ENCODE measurements at places on chromosomes 4 and X. TPM values are rescaled to one million over a fixed set of nuclear protein-coding genes. Genes with fewer than 3 reads are reported as not detected.
A peak's percentile ranks its signal among the peaks of the same experiment; 100 is the strongest.

The IBSP gene
- not detected for total RNA-seq

DNA sequence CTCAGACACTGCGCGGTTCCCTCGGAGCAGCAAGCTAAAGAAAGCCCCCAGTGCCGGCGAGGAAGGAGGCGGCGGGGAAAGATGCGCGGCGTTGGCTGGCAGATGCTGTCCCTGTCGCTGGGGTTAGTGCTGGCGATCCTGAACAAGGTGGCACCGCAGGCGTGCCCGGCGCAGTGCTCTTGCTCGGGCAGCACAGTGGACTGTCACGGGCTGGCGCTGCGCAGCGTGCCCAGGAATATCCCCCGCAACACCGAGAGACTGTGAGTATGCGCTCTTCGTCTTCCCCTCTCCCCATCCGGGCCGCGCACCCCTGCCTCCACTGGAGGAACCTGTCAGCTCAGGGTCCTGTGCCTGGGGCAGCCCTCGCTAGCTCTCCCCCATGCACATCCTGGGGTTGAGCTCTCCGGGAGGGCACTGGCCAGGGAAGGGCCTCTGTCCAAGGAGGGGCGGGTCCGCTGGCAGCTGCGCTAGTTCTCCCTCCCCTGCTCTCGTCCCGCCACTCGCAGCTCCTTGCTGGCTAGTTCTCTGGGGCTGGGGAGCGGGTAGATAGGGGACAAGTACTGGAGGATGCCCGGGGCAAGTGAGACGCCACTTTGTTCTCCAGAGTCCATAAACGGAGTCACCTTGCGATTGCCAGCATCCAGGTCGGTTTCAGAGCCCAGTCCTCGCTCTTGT is 2.2 kb downstream of the SLIT2 start:
- peak; percentile 19 for DNase-seq
- no peaks in the 10 kb centered on the region for H3K4me1 ChIP-seq
- H3K36me3 ChIP-seq = no peaks in the 10 kb centered on the region

GRCh38 chrX:123743312-123743711 is 10.5 kb upstream of the THOC2 start:
- no peaks in the 10 kb centered on the region for H3K36me3 ChIP-seq
- no peak overlapping the region for H3K27ac ChIP-seq
- DNase-seq = no peak

The IQCM gene
- total RNA-seq = 10.7 TPM

GRCh38 chr4:335515-335914 is 2.1 kb upstream of the ZNF141 start:
- peak overlapping the region; percentile 96 for H3K27ac ChIP-seq
- no peaks in the 10 kb centered on the region for H3K27me3 ChIP-seq
- H3K36me3 ChIP-seq = no peaks in the 10 kb centered on the region
- H3K4me1 ChIP-seq = peaks cover 8% of the 10 kb centered on the region
- no peak overlapping the region for H3K4me3 ChIP-seq

GRCh38 chrX:16870862-16871815 is 977 bp upstream of the RBBP7 start:
- H3K4me3 ChIP-seq = peak overlapping the region; percentile 49
- H3K27me3 ChIP-seq = no peaks in the 10 kb centered on the region
- H3K27ac ChIP-seq = peak overlapping the region; percentile 83
- no peaks in the 10 kb centered on the region for H3K4me1 ChIP-seq
- DNase-seq = peak; percentile 32
- H3K36me3 ChIP-seq = no peaks in the 10 kb centered on the region

The TCEAL3 gene
- total RNA-seq = 65.8 TPM

DNA sequence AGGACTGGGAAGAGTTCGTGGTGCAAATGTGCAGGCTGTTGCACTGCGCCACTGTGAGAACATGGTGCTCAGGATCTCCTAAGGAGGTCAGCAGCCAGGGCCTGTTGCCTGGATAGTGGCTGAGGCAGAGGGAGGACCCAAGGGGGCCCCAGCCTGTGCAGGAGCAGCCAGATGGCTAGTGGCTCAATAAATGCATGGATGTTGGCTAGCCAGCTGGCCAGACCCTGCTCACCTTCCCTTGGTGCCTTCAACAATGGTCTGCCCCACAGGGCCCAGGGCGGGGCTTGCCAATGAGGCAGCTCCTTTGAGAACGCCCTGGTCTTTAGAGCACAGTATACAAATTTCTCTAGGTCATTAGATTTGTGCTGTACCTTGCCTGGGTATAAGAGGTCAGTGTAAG is 67.4 kb downstream of the TNIP2 start:
- no peak for DNase-seq
- no peaks in the 10 kb centered on the region for H3K36me3 ChIP-seq
- H3K4me3 ChIP-seq = no peak overlapping the region
- H3K27me3 ChIP-seq = no peaks in the 10 kb centered on the region
- H3K4me1 ChIP-seq = no peaks in the 10 kb centered on the region
- H3K27ac ChIP-seq = no peak overlapping the region

The SPATA4 gene
- total RNA-seq = 61.5 TPM

- H3K4me3 ChIP-seq = no peak overlapping the region
- DNase-seq = no peak
- no peaks in the 10 kb centered on the region for H3K36me3 ChIP-seq
- H3K27me3 ChIP-seq = no peaks in the 10 kb centered on the region
- no peak overlapping the region for H3K27ac ChIP-seq
These were observed 28.6 kb upstream of the LSM6 start for GRCh38 chr4:146146918-146147317.

DNA sequence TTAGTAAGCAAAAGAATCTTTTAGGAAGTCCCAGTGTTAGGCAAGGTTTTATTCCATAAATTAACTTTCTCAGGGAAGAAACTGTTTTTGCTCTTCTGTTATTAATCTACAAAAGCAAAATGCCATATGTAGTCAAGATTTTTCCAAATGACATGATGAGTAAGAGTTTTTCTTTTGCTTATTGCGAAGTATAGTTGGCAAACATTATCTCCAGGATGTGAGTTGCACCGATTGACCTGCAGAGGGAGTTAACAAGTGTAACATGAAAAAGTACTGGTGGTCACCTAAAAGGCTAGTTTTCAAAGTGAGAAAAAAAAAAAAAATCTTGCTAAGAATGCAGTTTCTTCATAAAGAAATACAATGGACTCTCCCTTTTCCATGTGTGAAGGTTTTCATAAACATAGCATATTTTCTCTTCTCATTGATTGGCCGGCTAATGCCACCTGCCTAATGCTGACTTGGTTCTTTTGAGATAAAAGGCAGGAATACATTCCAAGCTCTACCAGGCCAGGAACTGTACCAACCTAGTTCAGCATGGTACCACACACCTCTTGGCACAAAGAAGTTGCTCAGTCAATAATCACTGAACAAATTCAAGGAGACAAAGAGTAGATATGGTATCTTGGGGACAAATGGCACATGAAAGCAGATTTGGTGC is 100.2 kb downstream of the LNX1 start:
- peak; percentile 61 for DNase-seq
- no peaks in the 10 kb centered on the region for H3K27me3 ChIP-seq
- no peaks in the 10 kb centered on the region for H3K4me1 ChIP-seq
- H3K27ac ChIP-seq = no peak overlapping the region
- no peaks in the 10 kb centered on the region for H3K36me3 ChIP-seq

- no peaks in the 10 kb centered on the region for H3K27me3 ChIP-seq
- no peak overlapping the region for H3K4me3 ChIP-seq
- H3K4me1 ChIP-seq = no peaks in the 10 kb centered on the region
- no peak for DNase-seq
These were observed 22.6 kb upstream of the GNRHR start for GRCh38 chr4:67776746-67777145.

- peak overlapping the region; percentile 73 for H3K27ac ChIP-seq
- no peaks in the 10 kb centered on the region for H3K27me3 ChIP-seq
- peak; percentile 13 for DNase-seq
- no peaks in the 10 kb centered on the region for H3K4me1 ChIP-seq
- H3K4me3 ChIP-seq = peak overlapping the region; percentile 60
These were observed 449 bp downstream of the CTPS2 start for GRCh38 chrX:16711893-16712547.

DNA sequence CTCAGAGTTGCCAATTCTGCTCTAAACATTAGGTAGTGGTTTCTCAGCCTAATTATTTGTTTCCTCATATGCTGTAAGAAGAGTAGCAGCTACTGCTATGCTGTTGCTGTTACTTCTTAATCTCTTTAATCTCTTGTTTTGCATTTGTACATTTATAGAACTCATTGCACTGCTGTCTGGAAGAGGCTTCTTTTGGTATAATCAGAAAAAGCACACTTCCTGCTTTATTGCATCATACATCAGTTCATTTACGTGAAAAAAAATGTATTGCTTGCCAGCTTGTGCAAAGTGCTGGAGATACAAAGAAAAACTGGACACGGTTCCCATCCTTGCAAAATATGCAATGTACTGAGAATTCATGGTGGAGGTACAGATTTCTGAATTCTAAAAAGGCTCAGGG is 332.0 kb downstream of the GRXCR1 start:
- no peak for DNase-seq
- no peaks in the 10 kb centered on the region for H3K4me1 ChIP-seq
- H3K27ac ChIP-seq = no peak overlapping the region

GRCh38 chr4:20603671-20604313 is 96.5 kb upstream of the PACRGL start:
- H3K27me3 ChIP-seq = no peaks in the 10 kb centered on the region
- no peak overlapping the region for H3K27ac ChIP-seq

DNA sequence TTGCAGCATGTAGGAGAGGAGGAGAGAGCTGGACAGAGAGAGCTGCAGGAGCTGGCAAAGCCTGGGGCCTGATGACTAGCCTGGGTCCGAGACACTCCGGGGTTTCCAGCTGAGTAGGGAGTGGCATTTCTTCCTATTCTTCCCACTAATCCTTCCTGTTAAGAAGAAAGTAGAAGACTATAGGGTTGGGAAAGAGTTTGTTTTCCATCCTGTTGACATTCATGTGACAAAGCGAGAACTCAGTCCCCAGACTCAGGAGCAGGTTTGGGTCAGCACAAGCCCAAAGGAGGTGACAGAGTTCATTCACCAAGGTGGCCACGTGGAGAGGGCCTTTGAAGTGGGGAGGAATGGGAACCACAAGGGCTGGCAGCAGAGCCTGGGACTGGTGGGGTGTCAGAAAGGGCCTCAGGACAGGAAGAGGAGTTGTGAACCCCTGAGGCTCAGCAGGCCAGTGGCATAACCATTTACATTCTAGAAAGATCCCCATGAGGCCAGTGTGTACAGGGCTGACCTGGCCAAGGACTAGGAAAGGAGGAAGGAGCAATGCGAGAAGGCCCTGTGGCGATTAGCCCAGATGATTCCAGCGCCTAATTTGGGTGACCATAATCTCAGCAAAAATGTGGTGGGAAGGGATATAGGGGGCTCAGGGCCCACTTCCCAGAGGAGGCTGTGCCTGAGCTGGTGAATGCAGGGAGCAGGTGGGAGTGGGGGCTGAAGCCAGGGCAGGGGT is 3.3 kb upstream of the HAUS3 start:
- no peak for DNase-seq
- H3K4me1 ChIP-seq = peaks cover 24% of the 10 kb centered on the region
- peak overlapping the region; percentile 70 for H3K27ac ChIP-seq
- no peaks in the 10 kb centered on the region for H3K36me3 ChIP-seq
- H3K27me3 ChIP-seq = no peaks in the 10 kb centered on the region
- H3K4me3 ChIP-seq = no peak overlapping the region

DNA sequence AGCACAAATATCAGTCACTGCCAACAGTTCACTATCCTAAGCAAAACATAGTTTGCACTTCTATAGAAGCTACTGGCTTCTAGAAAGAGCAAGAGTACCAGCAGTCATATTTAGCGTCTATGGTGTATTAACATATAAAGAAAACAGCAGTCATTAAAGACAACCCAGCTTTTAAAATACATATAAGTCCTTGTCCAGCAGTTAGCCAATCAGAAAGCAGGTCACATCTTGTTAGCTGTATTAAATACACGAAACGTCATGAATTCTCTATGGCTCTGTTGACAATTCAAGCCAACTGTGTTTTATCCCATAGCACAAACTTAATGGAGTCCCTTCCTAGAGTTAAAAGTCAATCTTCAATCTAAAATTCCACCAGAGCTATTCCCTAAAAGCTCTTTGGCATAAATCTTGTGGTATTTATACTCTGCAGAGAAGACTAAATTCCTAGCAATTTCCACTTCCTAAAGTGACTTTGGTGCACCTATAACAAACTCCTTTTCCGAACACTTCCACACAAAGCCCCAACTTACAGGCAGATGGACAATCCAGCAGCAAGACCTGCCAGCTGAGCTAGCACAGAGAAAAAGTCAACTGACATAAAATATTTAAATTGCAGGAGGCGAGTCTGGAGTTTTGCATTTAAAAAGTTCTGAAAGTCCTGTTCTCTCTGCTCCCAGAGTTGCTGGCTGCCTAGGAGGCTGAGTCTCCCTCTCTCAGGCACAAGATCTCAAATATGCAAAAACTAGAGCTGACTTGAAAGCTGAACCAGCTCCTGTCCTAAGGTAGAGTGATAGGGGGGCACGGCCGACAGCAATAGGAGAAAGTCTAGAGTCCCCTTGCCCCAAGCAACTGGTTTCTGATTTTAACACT is 1.3 kb downstream of the LDB2 start:
- peak overlapping the region; percentile 40 for H3K4me3 ChIP-seq
- no peaks in the 10 kb centered on the region for H3K36me3 ChIP-seq
- no peaks in the 10 kb centered on the region for H3K4me1 ChIP-seq
- H3K27ac ChIP-seq = peak overlapping the region; percentile 50
- DNase-seq = no peak

DNA sequence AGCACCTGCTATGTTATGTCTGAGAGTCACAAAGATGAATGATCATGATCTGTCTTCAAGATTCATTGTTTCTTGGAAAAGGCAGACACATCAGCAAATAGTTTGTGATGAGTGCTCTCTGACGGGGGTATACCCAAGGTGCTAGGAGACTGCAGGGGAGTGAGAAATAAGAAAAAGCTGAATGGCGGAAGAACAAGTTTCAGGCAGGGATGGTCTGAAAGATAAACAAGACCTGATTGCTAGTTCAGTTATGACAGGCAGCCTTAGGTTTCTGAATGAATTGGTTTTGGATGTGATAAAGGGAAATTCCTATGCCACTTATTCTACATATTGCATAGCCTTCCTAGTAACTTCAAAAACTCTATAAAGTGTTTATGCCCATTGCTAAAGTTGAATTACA is 327.0 kb upstream of the DKK2 start:
- DNase-seq = no peak
- H3K4me1 ChIP-seq = no peaks in the 10 kb centered on the region
- no peaks in the 10 kb centered on the region for H3K36me3 ChIP-seq
- no peak overlapping the region for H3K27ac ChIP-seq
- H3K27me3 ChIP-seq = no peaks in the 10 kb centered on the region

- DNase-seq = no peak
- no peak overlapping the region for H3K4me3 ChIP-seq
- no peak overlapping the region for H3K27ac ChIP-seq
- H3K27me3 ChIP-seq = no peaks in the 10 kb centered on the region
- no peaks in the 10 kb centered on the region for H3K36me3 ChIP-seq
These were observed 149.3 kb downstream of the NWD2 start for GRCh38 chr4:37393889-37394288.

Measured in testis (tissue), 5 donors.